Neural crest cell (in vitro differentiated cells): ENCODE measurements at places on chromosomes 12 and 14. TPM values are rescaled to one million over a fixed set of nuclear protein-coding genes. Genes with fewer than 3 reads are reported as not detected.

DNA sequence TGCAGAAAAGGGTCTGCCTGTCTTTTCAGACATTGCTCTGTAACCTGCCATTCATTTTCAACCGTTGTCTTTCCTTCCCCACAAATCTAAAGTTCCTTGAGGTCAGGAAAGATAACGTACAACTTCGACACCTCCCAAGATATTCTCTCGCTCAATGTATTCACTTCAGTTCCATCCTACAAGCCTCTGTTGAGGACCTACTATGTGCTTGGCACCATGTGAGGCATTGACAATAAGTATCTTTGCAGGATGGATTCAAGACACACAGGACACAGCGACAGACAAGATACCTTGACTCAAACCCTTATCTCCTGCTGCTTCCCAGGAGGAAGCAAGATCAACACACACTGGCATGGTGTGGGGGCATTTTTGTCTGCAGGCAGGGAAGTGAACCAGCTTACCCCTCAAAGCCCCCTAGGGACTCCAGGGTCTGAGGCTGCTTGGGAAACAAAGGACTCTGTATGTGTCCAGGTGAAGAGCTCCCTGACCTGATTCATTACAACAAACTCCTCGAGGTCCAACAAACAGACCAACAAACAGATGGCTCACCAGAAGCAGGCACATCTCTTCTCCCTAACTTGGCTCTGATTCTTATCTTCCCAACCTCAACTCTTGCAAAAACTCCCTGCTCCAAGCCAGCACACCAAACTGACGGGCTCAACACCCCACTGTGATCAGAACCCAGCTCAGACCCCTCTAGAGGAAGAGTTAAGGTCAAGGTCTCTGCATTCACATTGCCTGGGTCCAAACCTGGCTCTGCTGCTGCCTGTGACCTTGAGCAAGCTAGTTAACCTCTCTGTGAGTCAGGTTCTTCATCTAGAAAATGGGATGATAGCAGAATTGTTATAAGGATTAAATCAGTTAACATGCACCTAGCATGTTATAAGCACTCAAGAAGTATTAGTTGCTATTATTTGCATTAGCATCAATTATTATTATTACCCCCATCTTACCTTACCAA, 6.3 kb downstream of the NUAK1 start:
- DNase-seq = no peak

DNA sequence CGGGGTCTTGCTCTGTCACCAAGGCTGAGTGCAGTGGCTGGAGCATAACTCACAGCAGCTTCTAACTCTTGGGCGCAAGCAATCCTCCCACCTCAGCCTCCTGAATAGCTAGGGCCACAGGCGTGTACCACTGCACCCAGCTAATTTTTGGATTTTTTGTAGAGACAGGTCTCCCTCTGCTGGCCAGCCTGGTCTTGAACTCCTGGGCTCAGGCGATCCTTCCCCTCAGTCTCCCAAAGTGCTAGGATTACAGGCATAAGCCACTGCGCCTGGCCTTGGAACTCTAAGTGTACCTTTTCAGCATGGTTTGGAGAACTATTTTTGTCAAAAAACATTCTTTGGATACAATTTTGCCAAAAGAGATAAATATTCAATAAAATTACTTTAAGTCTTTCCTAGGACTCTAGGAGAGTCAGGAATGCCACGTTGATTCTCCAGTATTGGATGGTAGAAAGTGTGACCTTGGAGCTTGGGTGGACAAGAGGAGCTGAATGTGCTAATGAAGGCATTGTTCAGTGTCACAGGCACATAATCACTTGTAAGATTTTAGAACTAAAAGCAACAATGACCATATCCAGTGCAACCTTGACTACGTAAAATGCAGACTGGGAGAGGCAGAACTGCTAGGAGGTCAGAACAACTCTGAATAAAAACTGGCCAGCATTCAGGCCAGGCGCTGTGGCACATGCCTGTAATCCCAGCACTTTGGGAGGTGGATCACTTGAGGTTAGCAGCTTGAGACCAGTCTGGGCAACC, 2.8 kb downstream of the SRSF9 start:
- peak; percentile 55 for DNase-seq

GRCh38 chr12:67014642-67015041, 254.5 kb upstream of the CAND1 start:
- DNase-seq = no peak

DNA sequence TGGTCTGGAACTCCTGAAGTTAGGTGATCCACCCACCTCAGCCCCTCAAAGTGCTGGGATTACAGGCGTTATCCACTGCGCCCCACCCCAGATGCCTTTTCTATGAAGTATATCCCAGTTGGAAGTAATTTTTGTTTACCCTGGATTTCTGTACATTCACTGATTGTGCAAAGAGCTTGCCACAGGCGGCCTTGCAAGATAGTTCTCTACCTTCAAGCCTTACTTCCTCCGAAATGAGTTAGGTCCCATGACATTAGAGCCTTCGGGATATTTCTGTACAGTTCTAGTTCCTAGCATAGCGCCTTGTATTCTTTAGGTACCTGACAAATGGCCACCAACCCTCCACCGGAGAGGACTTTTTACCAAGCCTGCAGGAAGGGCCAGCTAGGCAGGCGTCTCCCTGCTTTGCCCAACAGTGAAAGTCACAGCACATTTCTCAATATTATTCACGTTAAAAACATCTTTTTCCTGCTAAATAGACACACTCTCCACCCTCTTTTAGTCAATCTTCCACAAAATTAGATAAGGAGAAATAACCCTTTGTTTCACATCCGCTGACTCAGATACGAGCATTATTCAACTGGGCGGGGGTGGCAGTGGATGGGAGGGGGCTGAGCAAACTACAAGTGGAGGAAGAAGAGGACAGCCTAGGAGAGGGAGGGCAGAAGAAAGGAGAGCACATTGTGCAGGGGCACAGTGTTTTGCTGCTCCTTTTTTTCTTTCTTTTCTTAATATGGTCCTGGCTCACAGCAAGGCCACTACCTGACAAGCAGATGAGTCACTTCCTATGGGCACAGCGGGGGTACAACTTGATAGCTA, 40.0 kb upstream of the CAPRIN2 start:
- no peak for DNase-seq

- DNase-seq = no peak
Observed at GRCh38 chr12:132583411-132583710, 27.0 kb downstream of the LRCOL1 start.

- DNase-seq = peak; percentile 10
Observed at GRCh38 chr12:129871991-129872972, 31.5 kb downstream of the TMEM132D start.

DNA sequence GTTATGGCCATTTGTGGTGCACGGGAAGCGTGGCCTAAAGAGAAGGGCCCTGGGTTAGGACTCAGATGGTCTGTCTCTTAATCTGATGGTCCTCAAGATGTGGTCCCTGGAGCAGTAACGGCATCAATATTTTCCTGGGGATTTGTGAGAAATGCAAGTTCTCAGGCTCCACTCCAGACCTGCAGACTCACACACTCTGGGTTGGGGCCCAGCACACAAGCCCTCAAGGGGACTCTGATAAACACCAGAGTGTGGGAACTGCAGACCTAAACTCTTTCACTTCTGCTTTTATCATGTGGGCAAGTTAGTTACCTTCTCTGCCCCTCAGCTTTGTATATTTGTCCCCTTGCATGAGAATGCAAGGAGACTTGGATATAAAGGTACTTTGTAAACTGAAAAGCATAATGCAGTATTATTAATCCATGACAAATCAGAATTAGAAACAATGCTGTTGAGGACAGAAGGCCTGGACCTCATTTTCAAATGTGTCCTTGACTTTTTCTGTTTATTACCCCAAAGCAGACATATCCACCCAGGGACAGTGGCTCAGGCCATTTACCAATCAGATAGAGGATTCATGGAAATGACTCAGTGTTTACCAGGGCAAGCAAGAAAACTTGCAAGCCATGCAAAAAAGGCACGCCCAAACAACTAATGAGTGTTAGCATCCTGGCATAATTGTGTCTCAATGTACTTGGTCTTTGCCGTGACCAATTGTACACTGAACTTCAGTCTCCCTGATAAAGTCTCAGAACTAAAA, 157.0 kb downstream of the ASCL1 start:
- DNase-seq = no peak

DNA sequence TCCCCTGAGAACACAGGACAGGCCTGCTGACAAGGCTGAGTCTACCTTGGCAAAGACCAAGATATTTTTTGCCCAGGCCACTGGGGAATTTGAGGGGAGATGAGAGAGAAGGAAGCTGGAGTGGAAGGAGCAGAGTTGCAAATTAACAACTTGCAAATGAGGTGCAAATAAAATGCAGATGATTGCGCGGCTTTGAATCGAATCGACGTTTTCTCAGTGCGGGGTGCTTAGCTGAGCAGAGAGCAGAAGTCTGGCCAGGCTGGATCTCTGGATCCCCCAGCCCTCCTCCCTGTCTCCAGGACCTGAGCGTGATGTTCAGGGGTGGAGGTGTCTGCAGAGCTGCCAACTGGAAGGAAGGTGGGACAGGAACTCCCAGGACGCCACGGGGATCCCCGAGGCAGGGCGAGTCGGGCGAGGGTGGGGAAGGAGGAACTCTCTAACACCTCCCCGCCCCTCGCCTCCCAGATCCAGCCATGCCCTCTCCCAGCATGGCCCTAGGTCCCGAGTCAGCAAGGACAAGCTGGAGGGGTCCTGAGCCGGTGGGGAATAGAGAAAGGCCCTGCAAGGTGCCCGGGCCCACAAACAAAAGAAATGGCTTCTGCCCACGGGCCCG, 527 bp upstream of the CARMIL3 start:
- DNase-seq = peak; percentile 6

- DNase-seq = no peak
Observed at GRCh38 chr14:101402936-101403660, 158.2 kb upstream of the DIO3 start.

DNA sequence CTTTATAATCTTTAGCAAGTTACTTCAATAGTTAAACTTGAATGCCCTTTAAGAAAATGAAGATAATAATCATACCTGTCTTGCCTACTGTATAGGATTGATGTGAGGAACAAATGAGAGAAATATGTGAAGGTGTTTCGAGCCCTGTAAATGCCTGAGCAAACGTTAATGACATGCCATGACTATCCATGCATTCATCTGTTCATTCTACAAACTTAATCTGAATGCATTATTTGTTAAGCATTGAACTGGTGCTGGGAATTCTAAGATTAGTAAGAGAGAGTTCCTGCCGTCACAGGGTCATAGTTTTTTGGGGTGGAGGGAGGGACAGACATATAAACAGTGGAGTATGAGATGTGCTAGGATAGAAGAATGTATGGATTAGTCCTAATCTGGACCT, 111.5 kb upstream of the PRICKLE1 start:
- no peak for DNase-seq

DNA sequence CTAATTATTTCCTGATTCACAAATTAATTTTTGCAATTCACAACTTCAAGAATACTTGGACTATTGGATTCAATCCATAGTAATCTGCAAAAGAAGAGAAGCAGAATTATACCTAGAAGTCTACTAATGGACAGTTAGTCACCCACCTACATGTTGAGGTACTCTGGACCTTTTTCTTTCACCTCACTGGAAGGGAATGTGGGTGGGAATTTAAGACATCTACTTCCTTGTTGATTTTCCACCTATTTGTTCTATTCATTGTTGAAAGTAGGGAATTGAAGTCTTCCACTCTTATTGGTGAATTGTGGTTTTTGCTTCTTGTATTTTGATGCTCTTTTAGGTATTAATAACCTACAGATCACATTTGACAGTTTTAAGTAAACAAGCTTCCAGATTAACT, 11.0 kb downstream of the RESF1 start:
- no peak for DNase-seq

- DNase-seq = no peak
Observed at GRCh38 chr12:111343181-111343580, 25.7 kb downstream of the PHETA1 start.

GRCh38 chr14:105015242-105015641, 5.6 kb downstream of the CDCA4 start:
- DNase-seq = no peak

DNA sequence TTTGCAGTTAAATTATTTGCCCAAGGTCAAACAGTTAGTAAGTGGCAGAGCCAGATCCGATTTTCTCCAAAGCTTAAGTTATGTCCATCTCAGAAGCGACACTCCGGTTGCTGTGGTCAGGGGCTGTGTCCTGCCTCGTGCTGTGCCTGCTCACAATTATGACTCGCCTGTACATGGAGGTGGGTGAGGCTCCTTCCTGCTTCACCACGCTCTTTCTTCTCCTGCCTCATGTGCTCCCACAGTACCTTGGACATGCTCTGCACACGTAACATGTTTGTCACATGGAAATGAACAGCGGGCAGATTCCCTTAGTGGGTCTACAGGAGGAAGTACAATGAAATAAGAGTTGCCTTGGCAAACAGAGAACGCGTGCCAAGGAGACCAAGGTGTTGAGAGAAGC, 62.2 kb upstream of the CCND2 start:
- DNase-seq = no peak

DNA sequence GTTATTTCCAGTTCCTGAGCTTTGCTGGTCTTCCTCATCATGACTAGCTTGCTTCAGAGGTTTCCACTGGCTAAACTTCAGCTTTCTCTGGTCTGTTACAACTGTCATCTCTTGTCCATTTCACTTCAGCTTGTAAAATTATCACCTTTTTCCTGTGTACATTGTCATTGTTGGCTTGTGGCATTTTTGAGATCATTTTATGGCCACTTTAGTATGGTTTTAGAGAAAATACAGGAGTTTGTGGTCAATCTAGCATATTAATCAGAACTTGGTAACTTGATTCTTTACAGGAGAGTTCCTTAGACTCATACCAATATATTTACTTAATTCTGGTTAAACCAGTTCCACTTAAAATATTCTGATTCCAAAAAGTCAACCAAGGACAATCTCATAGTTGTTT, 235.9 kb upstream of the KITLG start:
- DNase-seq = no peak

GRCh38 chr12:3470296-3470695, 20.7 kb upstream of the PRMT8 start:
- no peak for DNase-seq

DNA sequence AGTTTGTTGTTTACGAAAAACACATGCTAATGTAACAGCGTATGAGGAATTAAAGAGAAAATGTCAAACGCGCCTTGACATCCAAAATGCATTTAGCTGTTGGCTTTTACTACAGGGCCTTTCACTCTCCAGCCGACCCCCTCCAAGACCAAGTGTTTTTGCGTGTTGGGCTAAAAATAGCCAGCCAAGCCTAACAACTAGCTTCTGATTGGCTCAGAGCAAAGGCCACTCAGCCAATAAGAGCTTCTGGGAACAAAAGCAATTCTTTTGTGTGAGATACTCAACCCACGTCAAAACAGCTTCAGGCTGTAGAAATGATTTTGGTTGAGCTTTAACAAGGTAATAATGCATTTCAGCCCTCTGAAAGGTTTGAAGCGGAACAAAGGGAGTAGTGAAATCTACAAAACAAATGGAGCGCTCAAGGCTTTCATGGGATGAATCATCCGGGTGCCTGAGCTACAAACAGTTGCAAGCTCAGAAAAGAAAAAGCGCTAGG, 198.7 kb upstream of the DCN start:
- peak; percentile 53 for DNase-seq

- no peak for DNase-seq
Observed at GRCh38 chr12:76085520-76085868, 1.0 kb upstream of the NAP1L1 start.

Gene WSCD2
- total RNA-seq = 0.73 and 1.4 TPM in 2 replicates

Gene GLT1D1
- total RNA-seq = 7.4 and 8.6 TPM in 2 replicates

Gene SCN8A
- 13.0 and 13.5 TPM in 2 replicates for total RNA-seq

Gene RNU4-1
- total RNA-seq = 4,497 and 4,941 TPM in 2 replicates

Gene RNU7-1
- total RNA-seq = not detected in 2 replicates

Gene ADAM21
- total RNA-seq = not detected in 2 replicates

Gene OVCH1
- 0.16 and 0.37 TPM in 2 replicates for total RNA-seq

Gene PDZRN4
- 1.8 and 2.5 TPM in 2 replicates for total RNA-seq

Gene ENDOU
- not detected in 2 replicates for total RNA-seq

Gene ETFBKMT
- 1.3 and 2.2 TPM in 2 replicates for total RNA-seq

Gene KANSL2
- total RNA-seq = 58.9 and 60.7 TPM in 2 replicates

Gene A2M
- total RNA-seq = 66.4 and 76.7 TPM in 2 replicates

Gene SIX6
- not detected in 2 replicates for total RNA-seq

Gene A2ML1
- total RNA-seq = not detected in 2 replicates

Gene ALG10
- 15.2 and 21.2 TPM in 2 replicates for total RNA-seq

Gene JAG2
- 2.7 and 4.2 TPM in 2 replicates for total RNA-seq
